Smooth muscle cell of the umbilical artery (primary cell): ENCODE measurements at places on chromosomes 7 and 10. TPM values are rescaled to one million over a fixed set of nuclear protein-coding genes. Genes with fewer than 3 reads are reported as not detected.

The AS3MT gene
- 3.9 and 5.3 TPM in 2 replicates for total RNA-seq

The OIT3 gene
- total RNA-seq = under 0.01 and 0.09 TPM in 2 replicates

The ASZ1 gene
- not detected in 2 replicates for total RNA-seq

The ACSM6 gene
- total RNA-seq = not detected in 2 replicates

The KCND2 gene
- 0.18 and 0.89 TPM in 2 replicates for total RNA-seq

The SYPL1 gene
- total RNA-seq = 41.3 and 63.5 TPM in 2 replicates

The ZNF503 gene
- 6.7 and 7.7 TPM in 2 replicates for total RNA-seq

The PIK3CG gene
- not detected in 2 replicates for total RNA-seq

The ALDH18A1 gene
- 249 and 250 TPM in 2 replicates for total RNA-seq

The HOGA1 gene
- under 0.01 and 0.32 TPM in 2 replicates for total RNA-seq

The SPDYE8 gene
- not detected in 2 replicates for total RNA-seq

The TMEM176B gene
- total RNA-seq = not detected in 2 replicates

The DPYSL4 gene
- 6.3 and 33.0 TPM in 2 replicates for total RNA-seq

The ASIC3 gene
- 0.05 TPM in 1 of 2 replicates, not detected in the other for total RNA-seq

The ALOX5 gene
- total RNA-seq = not detected in 2 replicates

The RPEL1 gene
- total RNA-seq = 0.09 TPM in 1 of 2 replicates, not detected in the other

The SPDYE18 gene
- 0.14 TPM in 1 of 2 replicates, not detected in the other for total RNA-seq

The TRPV6 gene
- not detected in 2 replicates for total RNA-seq

The BMPER gene
- 34.0 and 84.3 TPM in 2 replicates for total RNA-seq

The MUC12 gene
- total RNA-seq = 0.60 and 1.2 TPM in 2 replicates

The CCDC3 gene
- total RNA-seq = 0.05 TPM in 1 of 2 replicates, not detected in the other
